Chondrocyte (in vitro differentiated cells): ENCODE measurements at places on chromosomes 6 and 20. TPM values are rescaled to one million over a fixed set of nuclear protein-coding genes. Genes with fewer than 3 reads are reported as not detected.
A peak's percentile ranks its signal among the peaks of the same experiment; 100 is the strongest.

RTF2 gene
- 61.2 to 79.3 TPM (median 64.7 TPM) in 3 replicates for total RNA-seq

MRPS26 gene
- total RNA-seq = 30.9 to 41.2 TPM (median 31.0 TPM) in 3 replicates

TREML1 gene
- total RNA-seq = not detected in 3 replicates

ABT1 gene
- total RNA-seq = 9.7 to 11.4 TPM (median 10.1 TPM) in 3 replicates

MICB gene
- 7.8 to 9.4 TPM (median 9.0 TPM) in 3 replicates for total RNA-seq

SMOC2 gene
- total RNA-seq = 56.3 to 148 TPM (median 145 TPM) in 3 replicates

DNA sequence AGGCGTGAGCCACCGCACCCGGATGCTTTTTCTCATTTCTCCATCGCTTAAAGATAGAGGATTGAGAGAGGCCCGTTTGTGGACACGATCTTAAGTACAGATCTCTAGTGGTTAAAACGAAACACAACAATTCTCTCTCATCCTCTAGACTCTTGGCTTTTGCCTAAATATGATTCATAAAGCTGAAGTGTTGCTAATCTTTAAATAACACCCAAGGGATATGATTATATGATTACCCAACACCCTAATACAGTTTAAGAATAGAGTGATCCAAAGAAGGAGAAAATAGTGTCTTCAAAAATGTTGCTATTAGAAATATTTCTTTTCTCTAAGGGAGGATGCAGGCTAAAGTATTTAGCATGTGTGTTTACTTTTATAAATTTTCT lies 50.4 kb downstream of the MTHFD1L start:
- peaks cover 23% of the 10 kb centered on the region for H3K36me3 ChIP-seq
- peaks cover 16% of the 10 kb centered on the region for H3K4me1 ChIP-seq
- DNase-seq = no peak
- peak overlapping the region; percentile 76 for H3K27ac ChIP-seq

DNA sequence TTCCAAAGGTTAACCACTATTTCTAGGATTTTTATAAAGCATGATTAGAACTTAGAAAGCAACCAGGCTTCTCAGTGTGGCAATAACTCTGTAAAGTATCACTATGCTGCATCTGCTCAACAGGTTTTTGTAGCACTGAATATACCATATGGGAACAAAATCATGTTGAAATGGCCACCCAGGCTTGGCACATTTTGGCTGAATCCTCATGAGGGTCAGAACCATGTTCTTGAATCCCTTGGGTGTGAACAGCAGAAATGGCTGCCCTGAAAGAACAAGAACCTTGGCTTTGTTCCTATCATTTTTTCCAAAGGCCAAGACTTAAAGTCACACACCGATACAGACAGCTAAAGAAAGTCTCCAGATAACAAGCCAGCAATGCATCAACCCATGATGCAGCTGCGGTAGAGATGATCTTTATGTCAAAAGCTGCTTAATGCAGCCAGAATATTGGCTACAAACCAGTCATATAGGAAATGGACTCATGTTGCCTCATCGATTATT lies 283.0 kb upstream of the NOX3 start:
- H3K27ac ChIP-seq = no peak overlapping the region
- peaks cover 16% of the 10 kb centered on the region for H3K27me3 ChIP-seq
- H3K4me1 ChIP-seq = no peaks in the 10 kb centered on the region
- DNase-seq = no peak

DNA sequence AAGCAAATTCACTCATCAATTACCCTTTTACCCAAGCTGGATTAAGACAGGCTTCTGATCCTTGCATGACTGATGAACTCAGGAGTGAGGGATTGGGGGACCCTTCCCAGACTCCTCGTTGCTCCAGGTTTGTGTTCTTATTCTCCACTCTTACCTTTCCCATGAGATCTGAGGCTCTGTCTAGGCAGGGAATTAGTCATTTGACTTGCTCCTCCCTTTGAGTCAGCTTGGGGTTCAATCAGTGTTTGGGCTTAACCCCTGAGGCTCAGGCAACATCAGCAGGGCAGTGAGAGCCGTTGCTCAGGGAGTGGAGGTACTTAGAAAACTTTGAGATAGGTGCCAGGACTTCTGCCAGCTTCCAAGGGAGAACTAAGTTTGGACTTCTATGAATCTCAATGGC lies 20.7 kb upstream of the TOX2 start:
- H3K27ac ChIP-seq = no peak overlapping the region
- no peak for DNase-seq
- H3K27me3 ChIP-seq = peaks cover 23% of the 10 kb centered on the region
- no peak overlapping the region for H3K4me3 ChIP-seq
- H3K4me1 ChIP-seq = no peaks in the 10 kb centered on the region
- H3K36me3 ChIP-seq = peaks cover 4% of the 10 kb centered on the region

GRCh38 chr6:8203337-8203736 lies 101.0 kb upstream of the EEF1E1 start:
- no peaks in the 10 kb centered on the region for H3K27me3 ChIP-seq
- DNase-seq = no peak
- no peaks in the 10 kb centered on the region for H3K4me1 ChIP-seq
- H3K36me3 ChIP-seq = no peaks in the 10 kb centered on the region

DNA sequence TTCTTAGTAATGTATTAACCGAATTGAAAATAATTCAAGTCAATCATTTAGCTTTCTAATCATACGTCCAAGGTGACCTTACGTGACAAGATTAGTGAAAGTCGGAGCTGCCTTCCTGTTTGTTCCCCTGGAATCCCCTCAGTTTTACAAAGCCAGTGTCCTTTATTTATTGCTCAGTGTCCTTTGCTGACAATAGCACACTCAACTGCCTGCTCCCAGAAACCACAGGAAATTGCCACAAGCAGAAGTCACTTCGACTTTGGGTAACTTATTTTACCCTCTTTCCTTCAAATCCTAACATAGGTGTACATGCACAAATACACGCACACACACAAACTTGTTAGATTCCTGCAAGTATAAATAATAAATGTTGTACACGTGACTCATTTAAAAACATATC lies 1167.7 kb upstream of the ADGRB3 start:
- no peaks in the 10 kb centered on the region for H3K27me3 ChIP-seq
- no peak overlapping the region for H3K27ac ChIP-seq
- H3K4me1 ChIP-seq = no peaks in the 10 kb centered on the region
- H3K36me3 ChIP-seq = peaks cover 1% of the 10 kb centered on the region
- no peak overlapping the region for H3K4me3 ChIP-seq
- no peak for DNase-seq

- peaks cover 36% of the 10 kb centered on the region for H3K4me1 ChIP-seq
- no peaks in the 10 kb centered on the region for H3K27me3 ChIP-seq
- no peak overlapping the region for H3K4me3 ChIP-seq
- no peak for DNase-seq
Observed at GRCh38 chr6:17640477-17640917, 40.4 kb downstream of the FAM8A1 start.

DNA sequence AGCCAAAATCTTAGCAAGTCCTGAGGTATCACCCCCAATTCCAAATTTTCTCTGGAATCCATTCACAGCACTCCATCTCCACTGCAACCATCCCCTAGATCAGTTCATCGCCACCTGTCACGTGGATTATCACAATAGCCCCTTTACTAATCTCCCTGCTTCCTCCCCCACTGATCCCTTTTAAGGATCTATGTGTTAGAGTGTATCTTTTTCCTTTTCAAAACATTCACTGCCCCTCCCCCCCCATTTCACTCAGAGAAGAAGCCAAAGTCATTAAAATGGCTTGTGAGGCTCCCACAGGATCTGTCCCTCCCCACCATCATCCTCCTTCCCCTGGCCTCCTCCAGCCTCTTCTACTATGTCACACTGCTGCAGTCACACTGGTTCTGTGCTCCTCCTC lies 18.4 kb upstream of the SPAG4 start:
- no peak overlapping the region for H3K27ac ChIP-seq
- peaks cover 10% of the 10 kb centered on the region for H3K4me1 ChIP-seq
- peak; percentile 21 for DNase-seq
- H3K27me3 ChIP-seq = peaks cover 8% of the 10 kb centered on the region
- peaks cover 3% of the 10 kb centered on the region for H3K36me3 ChIP-seq

DNA sequence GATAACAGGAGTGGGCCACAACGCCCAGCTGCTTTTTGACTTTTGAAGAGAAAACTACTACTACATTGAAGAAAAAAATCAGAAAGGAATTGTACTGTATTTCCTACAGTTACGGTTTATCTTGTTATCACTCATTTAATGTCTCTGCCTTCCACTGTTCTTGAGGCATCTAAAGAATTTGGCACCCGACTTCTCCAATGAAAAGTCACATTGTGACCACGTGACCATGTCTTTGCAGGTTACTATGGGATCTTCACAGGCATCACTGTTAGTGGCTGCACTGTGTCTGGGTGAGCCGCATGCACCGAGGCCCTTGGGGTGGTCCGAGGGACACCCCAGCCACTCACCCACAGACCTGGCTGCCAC lies 26.8 kb downstream of the RRBP1 start:
- DNase-seq = no peak
- H3K27me3 ChIP-seq = no peaks in the 10 kb centered on the region
- no peak overlapping the region for H3K4me3 ChIP-seq
- peak overlapping the region; percentile 89 for H3K27ac ChIP-seq

DNA sequence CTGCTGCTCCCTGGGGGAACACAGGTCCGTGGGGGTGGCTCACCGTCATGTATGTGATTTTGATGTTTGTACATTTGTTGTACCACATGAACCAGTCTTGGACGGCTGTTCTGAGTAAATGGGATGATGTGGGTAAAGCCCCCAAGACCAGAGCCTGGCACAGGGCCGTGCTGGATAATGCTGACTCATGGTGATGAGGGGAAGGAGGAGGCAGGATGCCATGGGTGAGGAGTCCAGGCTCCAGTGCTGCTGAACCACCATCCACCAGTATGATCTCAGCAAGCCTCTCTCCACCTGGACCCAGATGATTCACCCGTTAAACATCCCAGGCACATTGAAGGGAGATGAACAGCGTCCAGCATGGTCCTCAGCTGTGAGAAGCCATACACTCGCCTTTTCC lies 9.6 kb upstream of the APCDD1L start:
- H3K4me3 ChIP-seq = no peak overlapping the region
- no peaks in the 10 kb centered on the region for H3K4me1 ChIP-seq
- H3K36me3 ChIP-seq = peaks cover 17% of the 10 kb centered on the region
- no peak overlapping the region for H3K27ac ChIP-seq
- no peaks in the 10 kb centered on the region for H3K27me3 ChIP-seq

DNA sequence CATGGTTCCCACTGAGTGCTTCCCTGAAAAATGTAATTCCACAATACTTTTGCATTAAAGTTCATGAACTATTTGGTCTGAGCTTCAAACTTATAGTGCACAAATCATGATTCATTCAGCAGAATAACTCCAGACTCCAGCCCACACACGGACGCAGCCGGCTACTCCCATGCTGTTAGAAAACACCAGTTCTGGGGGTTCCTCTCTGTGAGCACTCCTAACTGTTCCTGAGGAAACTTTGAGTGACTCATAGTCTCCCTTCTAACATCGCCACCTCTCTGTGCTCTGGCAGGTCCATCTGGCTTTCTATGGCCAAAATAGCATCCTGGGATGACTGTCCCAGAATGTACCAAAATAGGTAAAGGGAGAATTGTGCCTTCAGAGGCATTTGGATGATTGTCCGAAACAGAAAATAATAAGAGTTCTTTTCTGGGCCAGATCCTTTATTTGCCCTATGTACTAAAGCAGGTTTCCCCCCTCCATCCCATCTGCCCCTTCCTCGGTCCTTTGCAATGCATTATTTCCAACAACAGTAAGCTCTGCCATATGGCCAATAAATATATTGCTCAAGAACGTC lies 32.3 kb upstream of the LY86 start:
- H3K4me3 ChIP-seq = no peak overlapping the region
- peaks cover 1% of the 10 kb centered on the region for H3K36me3 ChIP-seq
- H3K4me1 ChIP-seq = peaks cover 13% of the 10 kb centered on the region
- H3K27ac ChIP-seq = peak overlapping the region; percentile 34

- H3K27ac ChIP-seq = no peak overlapping the region
- no peaks in the 10 kb centered on the region for H3K27me3 ChIP-seq
- H3K4me1 ChIP-seq = peaks cover 13% of the 10 kb centered on the region
- H3K4me3 ChIP-seq = no peak overlapping the region
- no peaks in the 10 kb centered on the region for H3K36me3 ChIP-seq
- no peak for DNase-seq
Observed at GRCh38 chr6:134240665-134241431, 77.1 kb downstream of the SGK1 start.

DNA sequence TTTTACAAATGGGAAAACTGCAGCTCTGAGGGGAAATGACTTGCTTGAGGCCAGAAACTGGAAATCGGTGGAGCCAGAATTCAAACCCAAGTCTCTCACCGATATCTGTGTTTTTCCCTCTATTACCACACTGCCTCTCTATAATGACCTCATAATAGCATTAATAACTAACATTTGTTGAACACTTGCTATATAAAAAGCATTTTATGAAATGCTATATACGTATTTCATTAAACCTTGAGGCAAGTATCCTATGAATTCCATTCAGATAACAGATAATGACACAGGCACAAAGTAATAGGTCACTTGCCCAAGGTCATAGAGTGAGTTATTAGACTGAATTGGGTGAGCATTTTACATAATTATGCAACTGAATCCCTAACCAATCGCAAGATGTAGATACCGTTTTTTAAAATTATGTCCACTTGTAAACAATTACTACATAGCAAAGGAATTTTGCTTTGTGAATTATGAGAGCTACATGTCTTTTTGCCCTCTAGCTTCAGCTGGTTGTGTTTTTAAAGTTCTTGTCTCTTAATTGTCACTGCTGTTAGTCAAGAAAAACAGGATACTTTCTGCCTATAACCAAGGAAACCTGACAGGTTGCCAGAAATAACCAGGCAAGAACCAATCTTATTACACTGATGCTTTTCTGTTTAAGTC lies 4.7 kb downstream of the DSN1 start:
- no peaks in the 10 kb centered on the region for H3K27me3 ChIP-seq
- H3K36me3 ChIP-seq = no peaks in the 10 kb centered on the region
- H3K4me1 ChIP-seq = peaks cover 14% of the 10 kb centered on the region
- no peak for DNase-seq
- no peak overlapping the region for H3K4me3 ChIP-seq
- no peak overlapping the region for H3K27ac ChIP-seq

GRCh38 chr20:32510601-32511357 lies 74.4 kb downstream of the NOL4L start:
- H3K36me3 ChIP-seq = peaks cover 15% of the 10 kb centered on the region
- H3K4me1 ChIP-seq = no peaks in the 10 kb centered on the region
- H3K4me3 ChIP-seq = no peak overlapping the region
- H3K27ac ChIP-seq = no peak overlapping the region

- H3K27me3 ChIP-seq = no peaks in the 10 kb centered on the region
- peaks cover 39% of the 10 kb centered on the region for H3K4me1 ChIP-seq
- no peak overlapping the region for H3K27ac ChIP-seq
- H3K36me3 ChIP-seq = no peaks in the 10 kb centered on the region
- no peak for DNase-seq
Observed at GRCh38 chr6:22221630-22222029, 75.2 kb downstream of the PRL start.

GRCh38 chr6:54813892-54814291 lies 32.7 kb upstream of the FAM83B start:
- no peak for DNase-seq
- H3K27me3 ChIP-seq = peaks cover under 1% of the 10 kb centered on the region
- H3K27ac ChIP-seq = no peak overlapping the region
- H3K36me3 ChIP-seq = no peaks in the 10 kb centered on the region
- no peak overlapping the region for H3K4me3 ChIP-seq
- H3K4me1 ChIP-seq = no peaks in the 10 kb centered on the region

- H3K4me3 ChIP-seq = no peak overlapping the region
- peaks cover 7% of the 10 kb centered on the region for H3K4me1 ChIP-seq
- no peaks in the 10 kb centered on the region for H3K36me3 ChIP-seq
- no peak overlapping the region for H3K27ac ChIP-seq
- H3K27me3 ChIP-seq = no peaks in the 10 kb centered on the region
- no peak for DNase-seq
Observed at GRCh38 chr6:88636871-88637270, 326.5 kb downstream of the RNGTT start.

GRCh38 chr20:36036688-36037087 lies 68.3 kb downstream of the CNBD2 start:
- no peak for DNase-seq
- peaks cover 4% of the 10 kb centered on the region for H3K36me3 ChIP-seq
- H3K27me3 ChIP-seq = no peaks in the 10 kb centered on the region
